ENCODE measurements at places on chromosomes 3 and 15.

- no peak for DNase-seq
Measured at GRCh38 chr3:9893739-9894138, 3.3 kb downstream of the JAGN1 start.

- no peak for DNase-seq
Measured at GRCh38 chr3:33975463-33975862, 177.0 kb downstream of the PDCD6IP start.

- peak; percentile 26 for DNase-seq
Measured at GRCh38 chr3:114213627-114214541, 23.5 kb downstream of the ZNF80 start.

- no peak for DNase-seq
Measured at GRCh38 chr15:57442335-57442734, 66.0 kb downstream of the CGNL1 start.

GRCh38 chr3:9826815-9827573 lies 16.8 kb downstream of the RPUSD3 start:
- peak; percentile 8 for DNase-seq

- no peak for DNase-seq
Measured at GRCh38 chr15:47429376-47429775, 287.9 kb upstream of the SEMA6D start.

DNA sequence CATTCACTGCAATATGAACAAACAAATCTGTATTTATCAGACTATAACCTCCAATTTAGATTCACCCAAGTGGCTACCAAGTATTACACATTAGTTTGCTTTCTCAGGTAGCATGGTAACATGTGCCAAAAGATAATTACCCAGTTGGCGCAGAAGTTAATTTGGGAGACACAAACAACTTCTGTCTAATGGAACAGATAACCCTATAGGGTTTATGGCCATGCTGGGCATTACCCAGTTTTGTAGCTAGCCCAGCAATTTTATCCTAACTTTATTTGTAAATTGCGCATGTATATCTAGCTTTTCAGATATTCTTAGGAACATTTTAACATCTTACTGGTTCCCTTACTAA lies 780 bp downstream of the RPL22L1 start:
- DNase-seq, result peak; percentile 24

- DNase-seq, result no peak
Measured at GRCh38 chr15:63200464-63201249, 11.3 kb downstream of the RAB8B start.

DNA sequence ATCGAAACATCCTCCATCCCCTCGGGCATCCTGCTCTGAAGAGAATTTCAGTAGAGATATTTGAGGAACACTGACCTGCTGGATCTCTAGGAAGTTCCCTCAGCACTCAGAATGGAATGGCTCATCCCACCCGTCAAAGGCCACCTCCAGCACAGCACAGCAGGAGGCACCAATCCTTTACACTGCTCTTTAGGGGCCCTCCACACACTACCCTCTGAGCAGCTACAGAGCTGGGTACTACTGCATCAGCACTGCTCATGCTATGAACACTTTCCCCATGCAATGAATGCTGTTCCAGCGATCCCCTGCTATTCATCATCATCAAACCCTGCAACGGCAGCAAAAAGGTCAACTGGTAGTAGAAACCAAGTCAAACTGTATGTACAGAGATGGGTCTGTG lies 40.5 kb downstream of the IGF2BP2 start:
- DNase-seq, result no peak

GRCh38 chr15:70247281-70247680 lies 149.6 kb upstream of the TLE3 start:
- DNase-seq, result no peak

DNA sequence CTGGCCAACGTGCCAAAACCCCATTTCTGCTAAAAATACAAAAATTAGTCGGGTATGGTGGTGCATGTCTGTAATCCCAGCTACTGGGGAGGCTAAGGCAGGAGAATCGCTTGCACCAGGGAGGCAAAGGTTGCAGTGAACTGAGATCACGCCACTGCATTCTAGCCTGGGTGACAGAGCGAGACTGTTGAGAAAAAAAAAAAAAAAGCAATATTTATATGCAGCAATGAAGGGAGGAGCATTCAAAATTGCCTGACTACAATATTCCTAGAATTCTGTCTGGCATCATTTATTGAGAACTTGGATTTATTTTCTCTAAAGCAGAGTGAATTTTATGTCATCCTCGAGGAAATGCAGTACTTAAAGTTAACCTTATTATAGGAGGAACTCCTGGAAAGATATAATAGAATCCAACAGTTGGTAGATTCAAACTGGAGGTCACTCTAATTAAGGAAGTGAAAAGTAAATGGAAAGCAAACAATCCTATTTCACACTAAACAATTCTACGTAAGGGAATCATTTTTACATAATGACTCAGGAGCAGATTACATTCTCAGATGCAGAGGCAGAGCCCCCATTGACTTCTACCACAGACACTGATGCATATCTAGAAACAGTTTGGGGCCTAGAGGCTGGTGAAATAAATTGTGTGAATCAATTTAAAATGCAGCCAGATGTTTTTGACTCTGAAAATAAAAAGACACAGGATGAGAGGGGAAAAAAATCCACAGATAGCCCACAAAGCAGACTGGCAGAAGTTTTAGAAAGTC lies 82.1 kb upstream of the FHIT start:
- DNase-seq, result no peak

DNA sequence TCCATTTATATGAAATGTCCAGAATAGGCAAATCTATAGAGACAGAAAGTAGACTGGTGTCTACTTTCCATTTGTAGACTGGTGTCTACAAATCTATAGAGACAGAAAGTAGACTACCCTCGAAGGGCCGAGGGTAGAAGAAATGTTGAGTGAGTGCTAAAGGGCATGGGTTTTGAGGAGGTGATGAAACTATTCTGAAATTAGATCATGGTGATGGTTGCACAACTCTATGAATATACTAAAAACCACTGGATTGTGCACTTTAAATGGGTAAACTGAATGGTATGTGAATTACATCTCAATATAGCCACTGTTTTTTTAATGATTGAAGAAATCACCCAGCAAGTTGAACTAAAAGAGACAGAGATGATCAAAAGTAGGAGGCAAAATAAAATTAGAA lies 27.9 kb downstream of the TP53BP1 start:
- DNase-seq, result no peak

DNA sequence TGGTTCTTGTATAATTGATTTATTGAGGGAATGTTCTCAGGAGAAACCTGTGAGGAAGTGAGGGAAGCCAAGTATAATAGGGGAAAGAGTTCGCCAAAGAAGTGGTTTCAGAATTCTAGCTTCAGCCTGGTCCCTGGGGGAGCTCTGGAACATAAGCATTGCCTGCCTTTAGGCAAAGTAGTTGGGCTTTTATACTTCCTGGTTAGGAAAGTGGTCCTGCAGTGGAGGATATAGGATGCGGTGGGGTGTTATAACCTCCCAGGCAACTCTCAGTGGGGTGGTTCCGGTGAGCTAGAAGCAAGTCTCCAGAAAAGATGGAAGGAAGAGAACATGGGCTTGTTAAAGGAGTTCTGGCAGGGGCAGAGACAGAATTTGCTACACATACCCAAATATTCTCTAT lies 22.7 kb upstream of the RBMS3 start:
- no peak for DNase-seq

DNA sequence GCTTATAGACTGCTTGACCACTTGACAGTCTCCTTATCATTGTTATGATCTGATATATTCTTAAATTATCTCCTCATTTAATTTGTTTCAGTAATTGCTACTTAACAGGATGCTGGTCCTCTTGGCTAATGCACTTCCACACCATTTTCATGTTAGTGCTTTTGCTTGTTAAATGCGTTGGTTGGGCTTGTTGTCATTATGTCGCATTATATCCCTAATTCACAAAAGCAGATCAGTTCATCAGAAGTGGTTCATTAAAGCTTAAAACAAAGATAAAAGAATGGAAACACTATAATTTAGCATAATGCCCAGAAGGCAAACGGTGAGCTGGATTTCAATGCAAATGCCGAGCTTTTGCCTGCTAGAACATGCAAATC lies 17.1 kb upstream of the EHHADH start:
- no peak for DNase-seq

DNA sequence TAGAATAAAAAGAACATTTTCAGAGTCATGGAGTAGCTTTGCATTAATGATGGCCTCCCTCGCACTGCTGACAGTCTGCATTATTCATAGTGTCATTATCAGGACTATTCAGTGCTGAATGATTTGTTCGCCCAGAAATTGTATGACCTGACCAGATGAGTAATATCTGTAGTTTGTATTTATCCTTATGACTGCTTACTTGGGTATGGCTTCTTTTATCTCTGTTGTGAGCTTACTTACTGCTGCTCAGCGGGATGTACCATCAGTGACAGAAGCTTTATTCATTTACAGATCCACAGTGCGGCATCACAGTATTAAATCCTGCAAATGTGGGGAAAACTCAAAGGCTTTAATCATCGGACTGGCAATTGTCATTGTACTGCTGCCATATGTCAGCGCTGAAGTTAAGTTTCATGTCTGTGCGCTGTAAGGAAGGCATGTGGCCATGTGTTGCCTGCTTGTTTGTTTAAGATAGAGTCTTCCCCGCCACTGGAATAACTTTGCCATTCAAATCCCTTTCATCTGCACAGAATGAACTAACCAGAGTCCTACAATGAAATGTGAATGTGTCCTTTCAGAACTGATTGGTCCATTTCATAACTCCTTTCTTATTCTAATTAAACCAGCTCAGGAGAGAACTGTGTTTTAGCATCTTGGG lies 262.2 kb downstream of the CHL1 start:
- DNase-seq, result no peak

- DNase-seq, result no peak
Measured at GRCh38 chr3:106114848-106115247, 246.0 kb upstream of the CBLB start.

DNA sequence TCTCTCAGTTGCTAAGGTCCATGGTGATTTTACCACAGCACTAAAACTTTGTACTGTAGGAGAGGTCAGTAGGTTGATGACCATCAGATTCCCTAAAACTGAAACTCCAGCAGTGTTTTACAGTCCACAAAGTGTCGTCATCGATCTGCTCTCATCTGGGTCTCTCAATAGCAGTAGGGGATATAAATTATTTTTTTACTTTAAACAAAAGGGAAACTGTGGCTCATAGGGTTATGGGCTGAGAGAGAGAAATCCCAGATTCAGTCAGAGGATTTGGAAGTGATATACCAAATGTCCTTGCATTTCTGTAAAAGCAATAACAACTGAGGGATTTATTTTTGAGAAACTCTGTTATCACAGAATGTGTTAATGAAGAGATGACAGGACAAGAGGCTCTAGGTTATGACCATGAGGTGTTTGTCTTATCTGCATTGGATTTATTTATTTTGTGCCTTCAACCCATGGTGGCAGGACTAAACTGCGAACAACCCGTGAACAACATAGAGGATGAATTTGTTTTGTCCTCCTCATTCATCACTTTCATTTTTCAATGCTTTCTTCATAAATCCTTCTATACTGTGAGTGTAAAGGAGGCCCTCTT lies 869.7 kb downstream of the OTOL1 start:
- DNase-seq, result no peak

- DNase-seq, result no peak
Measured at GRCh38 chr15:27993996-27994780, 104.9 kb downstream of the OCA2 start.

- DNase-seq, result peak; percentile 79
Measured at GRCh38 chr15:63474810-63475316, 29.5 kb upstream of the USP3 start.

GRCh38 chr3:172332256-172333041 lies 115.8 kb downstream of the GHSR start:
- peak; percentile 64 for DNase-seq

- DNase-seq, result peak; percentile 12
Measured at GRCh38 chr3:63364495-63364894, 86.4 kb downstream of the SYNPR start.

GRCh38 chr3:158710601-158711000 lies 21.7 kb downstream of the RARRES1 start:
- no peak for DNase-seq

DNA sequence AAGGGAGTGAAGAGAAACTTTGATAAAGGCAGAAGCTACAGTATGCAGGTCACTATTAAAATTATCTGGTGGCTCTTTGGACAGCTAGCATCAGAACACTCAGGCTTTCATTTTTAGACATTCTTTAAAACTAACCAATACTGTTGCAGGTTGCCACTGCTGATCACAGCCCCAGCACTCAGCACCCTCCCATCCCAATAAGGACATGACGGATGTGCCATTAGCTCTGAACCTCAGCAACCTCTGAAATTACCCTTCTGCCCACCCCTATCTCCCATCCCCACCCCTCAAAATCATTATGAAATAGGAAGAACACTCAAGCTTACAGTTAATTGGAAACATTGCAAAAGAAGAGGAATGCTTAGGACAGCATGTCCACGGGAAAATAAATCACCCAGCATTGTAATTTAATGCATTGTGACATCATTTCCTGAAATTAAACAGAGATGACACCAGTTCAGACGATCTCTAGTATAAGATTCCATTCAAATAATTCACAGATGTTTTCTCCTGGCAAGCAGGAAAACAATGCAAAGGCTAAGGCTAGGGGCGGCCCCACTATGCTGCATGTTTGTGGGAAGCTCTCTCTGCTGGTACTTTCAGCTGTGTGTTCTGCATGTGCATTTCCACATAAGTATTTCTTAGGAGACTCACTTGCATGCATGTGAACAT lies 71.6 kb downstream of the MEIS2 start:
- no peak for DNase-seq

DNA sequence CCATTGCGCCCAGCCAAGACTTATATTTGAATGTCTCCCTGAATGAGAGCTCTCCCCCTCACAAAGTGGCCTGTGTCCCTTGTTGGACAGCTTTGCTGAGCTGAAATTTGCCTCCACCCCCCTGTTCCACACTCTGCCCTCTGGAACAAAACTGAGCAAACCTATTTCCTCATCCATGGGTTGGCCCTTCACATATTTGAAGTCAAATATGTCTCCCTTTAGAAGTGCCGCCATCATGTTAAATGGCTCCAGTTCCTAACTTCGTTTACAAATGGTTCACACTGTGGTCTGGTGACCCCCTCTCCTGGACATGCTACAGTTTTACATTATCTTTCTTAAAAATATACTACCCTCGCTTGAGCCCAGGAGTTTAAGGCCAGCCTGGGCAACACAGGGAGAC lies 4.6 kb downstream of the PLIN1 start:
- no peak for DNase-seq

- no peak for DNase-seq
Measured at GRCh38 chr3:142056656-142057330, 92.6 kb downstream of the TFDP2 start.

DNA sequence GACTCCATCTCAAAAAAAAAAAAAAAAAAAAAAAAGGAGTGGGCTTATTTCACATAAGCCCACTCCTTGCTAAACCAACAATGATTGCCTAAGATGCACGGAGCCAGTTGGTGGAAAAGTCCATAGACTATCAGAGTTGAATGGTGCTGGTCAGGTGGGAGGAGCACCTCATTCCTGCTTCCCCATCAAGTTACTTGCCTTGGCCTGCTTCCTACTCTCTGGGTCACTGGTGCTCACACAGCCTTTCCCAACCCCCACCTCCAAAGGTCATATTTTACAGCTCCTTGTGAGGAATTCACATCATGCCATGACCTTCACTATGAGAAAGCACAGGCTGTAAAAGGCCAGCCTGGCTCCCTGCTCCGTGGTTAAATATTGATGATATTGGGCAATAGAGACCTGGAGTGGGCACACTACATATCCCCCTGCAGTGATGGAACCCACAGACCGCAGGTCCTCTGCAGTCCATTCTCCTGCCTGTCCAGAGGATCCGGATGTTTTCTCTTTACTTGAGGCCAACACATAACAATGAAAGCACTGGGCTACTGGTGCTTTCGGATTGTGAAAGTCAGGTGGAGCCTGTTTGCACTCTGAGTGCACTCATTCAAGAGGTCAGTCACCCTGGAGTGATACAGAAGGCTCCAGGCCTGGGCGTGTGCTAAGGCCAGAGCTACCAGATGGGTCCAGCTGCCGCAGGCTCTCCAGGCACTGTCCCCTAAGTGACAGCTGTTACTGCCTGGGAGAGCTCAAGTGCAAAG lies at the start of gene SLC51B:
Gene SLC51B, plus strand, starts transcription at position 664 of the 758 bp plus-strand sequence. CDS start 4,618 bp downstream, outside the sequence.
- no peak for DNase-seq
